ENCODE measurements at places on chromosomes 13 and 19. TPM values are rescaled to one million over a fixed set of nuclear protein-coding genes. Genes with fewer than 3 reads are reported as not detected.

- no peaks in the 10 kb centered on the region for H3K27me3 ChIP-seq
- H3K36me3 ChIP-seq = peaks cover 2% of the 10 kb centered on the region
- H3K4me3 ChIP-seq = no peak overlapping the region
Observed at GRCh38 chr13:73808318-73808717, 325.9 kb downstream of the KLF12 start.

GRCh38 chr13:66264971-66265370 lies 965.2 kb downstream of the PCDH9 start:
- no peaks in the 10 kb centered on the region for H3K27me3 ChIP-seq
- H3K4me1 ChIP-seq = peaks cover 7% of the 10 kb centered on the region
- no peak overlapping the region for H3K27ac ChIP-seq
- DNase-seq = no peak

DNA sequence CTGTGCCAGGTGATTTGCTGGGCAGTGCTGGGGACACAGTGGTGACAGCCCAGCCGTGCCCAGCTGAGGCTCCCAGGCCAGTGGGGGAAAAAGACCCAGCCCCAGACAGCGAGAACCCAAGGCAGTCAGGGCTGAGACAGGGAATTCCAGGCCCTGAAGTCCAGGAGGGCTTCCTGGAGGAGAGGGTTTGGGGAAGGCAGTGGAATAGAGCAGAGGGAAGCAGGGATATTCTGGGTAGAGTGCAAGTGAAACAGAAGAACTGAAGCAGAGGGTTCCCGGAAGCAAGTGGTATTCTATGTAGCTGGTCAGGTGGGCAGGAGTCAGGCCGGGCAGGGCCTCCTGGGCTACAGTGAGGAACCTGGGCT lies 1.3 kb upstream of the CEACAM16 start:
- no peak overlapping the region for H3K4me3 ChIP-seq
- H3K36me3 ChIP-seq = no peaks in the 10 kb centered on the region
- DNase-seq = no peak

- H3K36me3 ChIP-seq = no peaks in the 10 kb centered on the region
- no peaks in the 10 kb centered on the region for H3K27me3 ChIP-seq
- no peak overlapping the region for H3K27ac ChIP-seq
- DNase-seq = no peak
- H3K4me3 ChIP-seq = no peak overlapping the region
Observed at GRCh38 chr13:91200486-91200885, 147.0 kb upstream of the MIR17HG start.

GRCh38 chr19:31983647-31984046 lies 361.8 kb upstream of the ZNF507 start:
- DNase-seq = peak; percentile 60
- no peak overlapping the region for H3K27ac ChIP-seq
- H3K4me3 ChIP-seq = no peak overlapping the region
- H3K27me3 ChIP-seq = no peaks in the 10 kb centered on the region
- H3K36me3 ChIP-seq = no peaks in the 10 kb centered on the region

DNA sequence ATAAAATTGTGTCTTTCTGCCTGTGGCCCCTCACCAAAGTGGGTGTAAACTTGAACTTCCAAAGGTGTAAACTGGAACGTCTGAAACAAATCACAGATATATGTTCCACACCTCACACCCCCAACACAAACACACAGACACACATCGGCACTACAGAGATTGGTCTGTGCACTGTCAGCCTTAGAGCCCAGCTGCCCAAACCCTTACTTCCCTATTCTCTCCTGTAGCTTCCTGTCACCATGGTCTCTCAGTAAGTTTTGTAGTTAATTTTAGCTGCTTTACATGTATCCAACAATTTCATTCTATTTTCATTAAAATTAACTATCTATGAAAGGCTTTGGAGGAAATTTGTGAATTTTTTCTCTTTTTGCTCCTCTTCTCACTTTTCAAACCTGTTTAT lies 5.4 kb downstream of the TM9SF2 start:
- H3K27ac ChIP-seq = no peak overlapping the region
- peaks cover 42% of the 10 kb centered on the region for H3K4me1 ChIP-seq
- no peaks in the 10 kb centered on the region for H3K27me3 ChIP-seq
- DNase-seq = no peak
- no peak overlapping the region for H3K4me3 ChIP-seq

- H3K4me1 ChIP-seq = peaks cover 33% of the 10 kb centered on the region
- no peaks in the 10 kb centered on the region for H3K27me3 ChIP-seq
- DNase-seq = no peak
- H3K36me3 ChIP-seq = peaks cover 12% of the 10 kb centered on the region
- peak overlapping the region; percentile 78 for H3K27ac ChIP-seq
Observed at GRCh38 chr13:94090773-94091480, 388.6 kb downstream of the DCT start.

DNA sequence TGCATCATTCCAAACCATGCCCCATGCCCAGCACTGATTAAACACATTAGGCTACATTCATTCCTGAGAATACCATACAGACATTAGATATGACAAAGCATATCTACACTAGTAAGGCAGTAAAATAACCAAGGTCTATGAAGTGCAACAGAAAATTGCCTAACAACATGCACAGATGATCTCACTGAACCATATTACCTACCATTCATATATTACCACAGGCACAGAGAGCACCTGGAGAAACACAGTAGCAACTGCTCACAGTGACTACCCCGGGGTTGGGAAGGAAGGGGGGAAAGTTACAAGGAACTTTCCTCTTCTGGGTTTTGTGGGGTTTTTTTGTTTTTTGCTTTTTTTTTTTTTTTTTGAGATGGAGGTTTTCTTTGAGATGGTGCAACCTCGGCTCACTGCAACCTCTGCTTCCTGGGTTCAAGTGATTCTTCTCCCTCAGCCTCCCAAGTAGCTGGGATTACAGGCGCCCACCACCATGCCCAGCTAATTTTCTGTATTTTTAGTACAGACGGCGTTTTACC lies 669.6 kb downstream of the UQCRFS1 start:
- H3K27ac ChIP-seq = no peak overlapping the region
- H3K4me3 ChIP-seq = no peak overlapping the region
- no peaks in the 10 kb centered on the region for H3K36me3 ChIP-seq
- DNase-seq = no peak

- H3K27me3 ChIP-seq = no peaks in the 10 kb centered on the region
- no peak within 1 kb of the TSS for H3K4me3 ChIP-seq
- DNase-seq = no peak
- no peak within 1 kb of the TSS for H3K27ac ChIP-seq
Observed at GRCh38 chr19:695352-695949, at the start of gene PRSS57. PRSS57 (minus strand) TSS chr19:695452; CDS start chr19:695430, 22 bp downstream.

- H3K27ac ChIP-seq = peak overlapping the region; percentile 4
- H3K4me1 ChIP-seq = peaks cover 42% of the 10 kb centered on the region
- H3K36me3 ChIP-seq = peaks cover 8% of the 10 kb centered on the region
- H3K4me3 ChIP-seq = no peak overlapping the region
Observed at GRCh38 chr13:93505104-93505952, 278.7 kb downstream of the GPC6 start.

- DNase-seq = no peak
- no peaks in the 10 kb centered on the region for H3K27me3 ChIP-seq
- no peak overlapping the region for H3K27ac ChIP-seq
- no peaks in the 10 kb centered on the region for H3K36me3 ChIP-seq
- peaks cover 20% of the 10 kb centered on the region for H3K4me1 ChIP-seq
Observed at GRCh38 chr19:2291185-2291751, 9.3 kb upstream of the PEAK3 start.

GRCh38 chr19:6577476-6578125 lies 13.3 kb downstream of the CD70 start:
- H3K27me3 ChIP-seq = no peaks in the 10 kb centered on the region
- H3K27ac ChIP-seq = no peak overlapping the region
- no peaks in the 10 kb centered on the region for H3K36me3 ChIP-seq
- DNase-seq = no peak

GRCh38 chr13:25699056-25699455 lies 327.3 kb downstream of the ATP8A2 start:
- H3K4me1 ChIP-seq = peaks cover 12% of the 10 kb centered on the region
- no peaks in the 10 kb centered on the region for H3K27me3 ChIP-seq
- no peak overlapping the region for H3K4me3 ChIP-seq

DNA sequence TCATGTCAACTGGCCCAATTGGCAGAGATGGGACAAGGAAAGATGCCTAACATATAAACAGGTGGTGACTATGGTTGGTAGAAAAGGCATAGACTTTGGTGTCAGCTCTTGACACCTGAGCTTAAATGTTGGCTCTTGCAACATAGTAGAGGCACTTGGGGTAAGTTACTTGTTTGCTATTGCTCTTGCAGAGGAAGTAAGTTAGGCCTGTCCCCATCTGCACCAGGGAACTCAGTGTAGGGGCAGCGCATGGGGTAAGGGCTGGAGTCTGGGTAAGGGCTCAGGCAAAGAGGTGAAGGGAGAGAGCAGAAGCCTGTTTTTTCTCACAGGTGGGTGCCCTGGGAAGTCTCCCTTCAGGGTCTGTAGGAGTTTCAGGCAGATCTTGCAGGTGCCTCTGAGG lies 27.6 kb downstream of the ERICH6B start:
- H3K4me1 ChIP-seq = no peaks in the 10 kb centered on the region
- peaks cover 39% of the 10 kb centered on the region for H3K27me3 ChIP-seq
- no peaks in the 10 kb centered on the region for H3K36me3 ChIP-seq
- no peak for DNase-seq

DNA sequence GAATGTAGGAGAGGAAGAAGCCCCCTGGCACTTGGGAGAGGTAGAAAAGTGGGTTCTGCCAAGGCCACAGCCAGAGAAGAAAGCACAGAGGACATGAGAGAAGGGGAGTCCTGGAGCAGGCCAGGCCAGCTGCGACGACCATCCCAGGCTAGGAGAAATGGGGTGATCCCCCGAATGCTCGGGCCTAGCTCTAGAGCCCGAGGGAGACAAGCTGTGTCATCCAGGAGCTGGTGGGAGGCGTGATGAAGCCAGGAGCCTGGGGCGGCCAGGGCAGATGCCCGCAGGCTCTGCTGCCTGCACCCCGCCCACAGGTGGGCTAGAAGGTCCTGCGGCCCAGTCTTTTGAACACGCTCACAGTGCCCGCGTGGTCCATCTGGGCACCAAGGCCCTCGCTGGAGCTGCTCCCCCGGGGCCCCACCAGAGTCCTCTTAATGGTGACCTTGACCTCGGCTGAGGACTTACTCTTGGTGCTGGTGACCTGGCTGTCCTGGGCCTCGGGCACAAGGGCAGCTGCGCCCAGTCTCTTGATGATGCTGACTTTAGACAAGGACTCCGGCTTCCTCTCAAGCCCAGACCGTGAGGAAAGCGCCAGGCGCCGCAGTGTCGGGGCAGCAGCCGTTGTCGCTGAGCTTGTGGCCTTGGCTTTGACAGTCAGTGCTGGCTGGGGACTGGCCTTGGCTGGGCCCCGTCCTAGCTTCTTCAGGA lies 26.5 kb downstream of the C19orf47 start:
- DNase-seq = no peak
- H3K27ac ChIP-seq = peak overlapping the region; percentile 59
- H3K4me3 ChIP-seq = no peak overlapping the region
- peaks cover 20% of the 10 kb centered on the region for H3K4me1 ChIP-seq

DNA sequence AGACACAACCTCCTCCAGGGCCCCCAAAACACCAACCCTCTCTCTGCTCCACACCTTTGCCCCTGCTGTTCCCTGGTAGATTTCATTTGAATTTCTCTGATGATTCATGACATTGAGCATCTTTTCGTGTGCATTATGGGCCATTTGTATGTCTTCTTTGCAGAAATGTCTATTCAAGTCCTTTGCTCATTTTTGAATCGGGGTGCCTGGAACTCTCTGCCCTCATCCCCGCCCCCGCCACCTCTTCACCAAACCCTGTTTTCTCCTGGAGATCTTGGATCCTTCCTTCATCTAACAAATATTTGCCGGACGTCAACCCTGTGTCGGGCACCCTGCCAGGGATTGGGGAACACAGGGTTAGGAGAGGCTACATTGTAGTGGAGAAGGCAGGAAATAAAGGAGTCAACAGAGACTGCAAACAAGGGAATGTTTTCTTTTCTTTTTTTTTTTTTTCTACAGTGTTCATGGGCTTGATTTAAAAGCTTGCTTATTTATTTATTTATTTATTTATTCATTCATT lies 25.5 kb upstream of the SLC1A5 start:
- no peaks in the 10 kb centered on the region for H3K27me3 ChIP-seq
- peaks cover 14% of the 10 kb centered on the region for H3K4me1 ChIP-seq
- H3K36me3 ChIP-seq = no peaks in the 10 kb centered on the region
- H3K27ac ChIP-seq = peak overlapping the region; percentile 86

GRCh38 chr13:107373551-107373950 lies 805.6 kb upstream of the ARGLU1 start:
- no peaks in the 10 kb centered on the region for H3K36me3 ChIP-seq
- peaks cover 46% of the 10 kb centered on the region for H3K4me1 ChIP-seq
- no peak for DNase-seq
- H3K4me3 ChIP-seq = no peak overlapping the region
- no peak overlapping the region for H3K27ac ChIP-seq

DNA sequence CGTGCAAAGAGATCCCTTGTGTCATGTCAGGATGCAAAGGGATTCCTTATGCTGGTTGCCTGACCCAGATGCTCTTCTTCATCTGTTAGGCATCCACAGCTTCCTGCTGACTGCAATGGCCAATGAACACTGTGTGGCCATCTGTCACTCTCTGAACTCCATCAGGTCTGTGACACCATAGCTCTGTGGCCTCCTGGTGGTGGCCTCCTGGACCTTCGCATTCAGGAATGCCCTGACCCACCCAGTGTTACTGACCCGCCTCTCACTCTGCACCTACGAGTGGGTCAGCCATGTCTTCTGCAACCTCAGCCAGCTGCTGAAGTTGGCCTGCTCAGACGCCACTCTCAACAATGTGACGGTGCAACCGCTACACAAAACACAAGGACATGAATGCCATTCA lies 23.9 kb upstream of the TPM4 start:
- DNase-seq = no peak
- H3K36me3 ChIP-seq = peaks cover 2% of the 10 kb centered on the region
- no peak overlapping the region for H3K4me3 ChIP-seq
- H3K27ac ChIP-seq = no peak overlapping the region

- H3K4me3 ChIP-seq = peak within 1 kb of the TSS; percentile 92
- no peak for DNase-seq
- peak within 1 kb of the TSS; percentile 96 for H3K27ac ChIP-seq
- H3K27me3 ChIP-seq = no peaks in the 10 kb centered on the region
- peaks cover 29% of the 10 kb centered on the region for H3K4me1 ChIP-seq
Observed at GRCh38 chr19:45177817-45178261, at the start of gene TRAPPC6A. TRAPPC6A (minus strand) TSS chr19:45178237; CDS start chr19:45178218, 19 bp downstream.

- peaks cover 24% of the 10 kb centered on the region for H3K27me3 ChIP-seq
- no peak overlapping the region for H3K27ac ChIP-seq
- H3K4me1 ChIP-seq = no peaks in the 10 kb centered on the region
- no peaks in the 10 kb centered on the region for H3K36me3 ChIP-seq
Observed at GRCh38 chr19:4533835-4534424, 1.1 kb downstream of the PLIN5 start.

Gene KLK4
- not detected for total RNA-seq

Gene ZBTB7A
- total RNA-seq = 30.0 TPM

Gene IGSF23
- not detected for total RNA-seq

Gene NCCRP1
- not detected for total RNA-seq

Gene FGF22
- total RNA-seq = 0.81 TPM

Gene WASF3
- total RNA-seq = 17.1 TPM

Gene CEACAM19
- 7.4 TPM for total RNA-seq
